ENCODE measurements at places on chromosomes 3 and 15.

DNA sequence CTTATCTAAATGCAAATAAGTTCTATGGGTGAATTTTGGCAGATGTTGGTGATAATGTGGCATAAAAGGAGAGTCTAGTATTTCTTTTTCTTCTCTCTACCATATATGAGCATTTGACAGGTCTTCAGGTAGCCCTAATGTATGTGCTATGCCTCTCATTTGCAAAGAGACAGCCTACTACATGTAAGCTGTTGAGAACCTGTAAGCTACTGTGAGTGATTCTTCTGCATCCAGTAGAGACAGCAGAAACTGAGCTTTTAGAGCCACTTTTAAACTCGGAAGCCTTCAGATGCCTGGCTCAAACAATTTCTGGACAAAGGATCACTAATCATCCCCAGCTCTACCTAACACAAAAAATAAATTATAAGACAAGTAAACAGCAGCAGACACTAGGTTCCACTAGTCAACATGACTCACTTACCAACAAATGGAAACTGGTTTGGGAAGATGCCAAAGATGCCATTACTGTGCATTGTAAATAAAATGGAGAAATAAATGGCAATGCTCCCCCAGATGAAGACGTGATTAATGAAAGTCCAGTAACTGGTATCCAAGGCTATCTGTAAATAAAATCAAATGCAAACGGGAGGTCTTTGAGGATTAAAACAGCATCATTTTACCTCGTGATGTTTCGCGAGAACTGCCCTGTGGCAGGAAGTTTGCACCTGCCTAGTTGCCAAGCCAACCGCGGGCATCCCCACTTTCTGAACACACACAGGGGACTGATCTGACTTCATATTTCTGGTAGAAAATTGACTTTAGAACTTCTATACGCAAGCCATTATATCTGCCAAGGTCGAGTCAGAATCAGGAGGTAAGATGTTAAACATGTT is 245.3 kb downstream of the DTWD1 start:
- DNase-seq = no peak

- peak; percentile 55 for DNase-seq
Observed at GRCh38 chr15:58957101-58957973, 23.9 kb upstream of the SLTM start.

DNA sequence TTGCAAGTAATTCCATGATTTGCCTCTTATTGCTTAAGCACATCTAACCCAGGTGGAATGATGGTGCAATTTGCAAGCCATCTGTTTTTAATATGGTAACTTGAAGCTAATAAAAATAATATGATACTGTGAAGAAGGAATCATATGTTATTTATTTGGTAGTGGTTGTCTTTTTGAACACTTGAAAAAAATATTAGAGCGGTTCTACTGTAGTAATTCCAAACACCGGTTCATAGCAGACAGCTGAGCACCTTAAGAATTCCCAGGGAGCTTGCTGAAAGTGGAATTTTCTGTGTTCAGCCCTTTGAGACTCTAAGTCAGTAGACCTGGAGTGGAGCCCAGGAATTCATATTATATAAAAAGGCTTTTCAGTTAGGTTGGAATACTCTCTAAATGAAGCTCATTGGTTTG is 687.4 kb downstream of the EDEM1 start:
- DNase-seq = no peak

DNA sequence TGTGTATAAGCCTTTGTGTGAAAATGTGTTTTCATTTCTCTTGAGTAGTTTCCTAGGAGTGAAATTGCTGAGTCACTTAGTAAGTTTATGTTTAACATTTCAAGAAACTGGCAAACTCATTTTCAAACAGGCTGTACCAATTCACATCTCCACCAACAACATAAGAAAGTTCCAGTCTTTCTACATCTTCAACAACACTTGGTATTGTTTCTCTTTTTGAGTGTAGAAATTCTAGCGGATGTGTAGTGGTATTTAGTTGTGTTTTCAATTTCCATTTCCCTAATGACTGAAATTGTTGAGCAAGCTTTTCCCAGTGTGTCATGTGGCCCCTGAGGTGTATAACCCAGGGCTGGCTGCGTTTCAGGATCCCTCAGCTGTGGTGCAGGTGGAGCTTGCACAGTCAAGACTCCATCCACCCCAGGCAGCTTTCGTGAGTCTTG is 258.5 kb downstream of the PDCD6IP start:
- no peak for DNase-seq

DNA sequence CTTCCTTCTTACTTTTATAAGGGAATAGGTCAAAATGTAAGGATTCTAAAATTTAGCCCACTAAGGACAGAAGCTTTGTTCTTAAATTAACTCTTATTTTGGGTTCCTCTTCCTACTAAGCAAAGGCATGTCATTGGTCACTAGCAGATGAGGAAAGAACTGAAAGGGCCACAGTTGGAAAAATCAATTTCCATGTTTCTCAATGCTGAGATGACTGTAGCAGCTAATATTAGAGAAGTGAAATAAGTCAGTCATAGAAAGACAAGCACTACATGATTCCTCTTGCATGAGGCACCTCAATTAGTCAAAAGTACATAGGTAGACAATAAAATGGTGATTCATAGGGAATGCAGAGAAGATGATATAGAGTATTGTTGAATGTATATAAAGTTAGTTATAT is 353.7 kb downstream of the RSL24D1 start:
- DNase-seq = no peak

Data from H7 (cell line).